ENCODE measurements at places on chromosomes 4 and X.

GRCh38 chr4:2948895-2949781, 14.1 kb downstream of the NOP14 start:
- no peak for DNase-seq

DNA sequence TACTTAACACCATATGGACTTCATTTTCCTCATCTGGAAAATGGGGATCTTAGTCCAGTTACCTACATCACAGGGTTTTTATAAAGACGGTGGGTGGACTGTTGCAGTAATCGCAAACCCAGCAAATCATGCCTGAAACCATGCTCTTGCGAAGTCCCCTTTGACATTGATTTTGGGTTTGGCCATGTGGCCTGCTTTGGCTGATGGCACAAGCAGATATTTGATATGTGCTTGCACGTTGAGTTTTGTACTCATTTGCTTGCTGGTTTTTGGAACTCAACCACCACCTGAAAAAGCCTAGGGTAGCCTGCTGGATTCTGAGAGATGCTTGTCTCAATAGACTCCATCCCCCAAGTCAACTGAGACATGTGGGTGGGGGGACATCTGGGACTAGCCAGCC, 14.4 kb upstream of the KLHL2 start:
- no peak for DNase-seq

GRCh38 chr4:30721185-30722091, 1.3 kb downstream of the PCDH7 start:
- no peak for DNase-seq

DNA sequence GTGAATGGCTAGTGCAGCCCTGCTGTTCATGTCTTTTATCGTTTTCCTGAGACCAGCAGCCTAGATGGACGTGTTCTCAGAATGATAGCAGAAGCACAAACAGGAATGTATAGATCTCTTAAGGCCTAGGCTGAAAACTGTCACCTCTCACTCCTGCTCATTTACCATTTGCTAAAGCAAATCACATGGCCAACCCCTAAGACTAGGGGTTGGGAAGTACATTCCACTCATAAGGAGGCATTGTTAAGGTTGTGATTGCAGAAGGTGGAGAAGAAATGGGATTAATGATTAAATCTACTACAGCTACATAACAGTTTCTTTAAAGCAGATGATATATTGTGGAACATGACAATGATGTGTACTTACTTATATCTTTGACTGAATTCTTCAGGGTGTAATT, 536.8 kb upstream of the FTHL17 start:
- no peak for DNase-seq

- DNase-seq = no peak
Measured at GRCh38 chr4:90215286-90215685, 88.1 kb downstream of the CCSER1 start.

DNA sequence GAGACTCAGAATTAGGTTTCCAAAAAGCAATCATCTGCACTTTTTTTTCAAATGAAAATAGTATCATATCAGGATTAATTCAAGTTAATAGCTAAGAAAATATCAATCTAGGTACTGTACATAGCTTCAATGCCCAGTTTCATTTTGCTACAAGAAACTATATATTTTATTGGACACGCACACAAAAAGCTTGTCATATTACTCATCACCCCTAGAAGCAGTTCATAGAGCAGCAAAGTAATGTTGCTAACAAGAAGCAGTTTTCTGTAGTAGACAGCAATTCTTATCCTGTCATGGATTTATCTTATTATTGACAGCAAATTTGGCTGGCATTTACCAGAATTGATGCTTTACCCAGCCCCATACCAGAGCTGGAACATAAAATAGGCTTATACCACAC, 52.3 kb upstream of the LSM6 start:
- DNase-seq = no peak

DNA sequence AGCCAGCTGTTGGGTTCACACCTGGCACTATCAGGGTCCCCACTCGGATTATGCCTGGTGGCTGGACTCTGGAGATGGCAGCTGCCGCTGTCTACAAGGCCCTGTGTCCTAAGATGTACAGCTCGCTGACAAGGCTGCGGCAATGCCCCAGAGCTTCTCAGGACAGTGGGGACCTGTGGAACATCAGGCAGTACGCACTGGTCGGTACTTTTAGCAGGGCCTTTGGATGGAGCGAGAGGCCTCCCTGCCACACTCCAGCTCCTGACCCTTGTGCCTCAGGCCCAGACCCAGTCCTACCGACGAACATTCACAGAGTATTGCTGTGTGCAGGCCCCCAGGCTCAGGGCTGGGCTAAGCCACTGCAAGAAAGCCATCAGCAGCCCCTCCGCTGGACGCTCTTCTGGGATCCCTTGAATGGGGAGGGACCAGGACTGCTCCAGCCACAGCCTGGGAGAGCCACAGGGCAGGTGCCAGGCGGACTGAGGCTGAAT, 45.7 kb upstream of the HMX1 start:
- no peak for DNase-seq

GRCh38 chr4:38803833-38804653, 548 bp downstream of the TLR1 start:
- DNase-seq = no peak

GRCh38 chrX:47502316-47503125, 19.5 kb upstream of the ZNF41 start:
- DNase-seq = no peak

DNA sequence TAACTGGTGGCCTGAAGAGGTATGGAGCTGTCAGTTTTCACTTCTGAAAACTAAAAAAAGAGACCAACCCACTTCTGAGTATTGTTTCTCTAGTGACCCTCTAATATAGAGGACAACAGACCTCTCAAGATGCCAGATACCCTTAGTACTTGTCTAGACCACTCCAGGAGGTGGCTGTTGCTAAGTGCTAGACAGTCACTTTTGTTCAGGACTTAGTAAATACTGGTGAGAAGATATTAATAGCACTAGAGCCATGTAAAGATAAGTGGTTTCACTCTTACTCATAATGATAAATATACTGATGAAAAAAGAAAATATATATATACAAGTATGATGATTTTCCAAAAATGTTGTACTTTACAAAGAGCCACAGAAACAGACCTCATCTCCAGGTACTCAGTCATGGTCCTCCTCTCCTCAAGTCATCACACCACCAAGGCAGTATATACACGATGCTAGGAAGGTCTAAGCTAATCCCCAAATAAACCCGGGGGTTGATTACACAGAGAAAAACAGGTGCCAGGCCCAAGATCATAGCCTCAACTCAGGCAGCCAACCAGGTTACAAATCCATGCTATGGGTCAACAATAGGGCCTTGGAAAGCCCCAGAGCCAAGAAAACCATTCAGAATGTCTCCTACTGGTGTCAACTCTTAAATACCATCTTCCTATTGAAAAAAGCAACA, 66.9 kb downstream of the ARHGEF9 start:
- DNase-seq = no peak

DNA sequence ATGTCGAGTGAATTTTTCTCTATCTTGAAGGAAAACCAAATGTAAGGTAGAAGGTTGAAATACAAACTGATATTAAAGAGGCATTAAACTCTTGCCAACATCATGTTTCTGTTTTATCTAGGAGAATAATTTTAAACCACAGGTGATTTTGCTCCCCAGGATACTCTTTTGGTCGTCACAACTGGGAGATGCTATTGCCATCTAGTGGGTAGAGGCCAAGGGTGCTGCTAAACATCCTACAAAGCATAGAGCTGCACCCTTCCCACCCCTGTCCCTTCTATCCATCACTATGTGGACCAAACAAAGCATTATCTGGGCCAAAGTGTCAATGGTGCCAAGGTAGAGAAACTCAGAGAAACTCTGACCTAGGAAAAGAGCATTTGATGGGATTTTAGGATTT, 154.6 kb upstream of the MAGEB2 start:
- no peak for DNase-seq

- no peak for DNase-seq
Measured at GRCh38 chr4:59457576-59457975, 1742.5 kb upstream of the ADGRL3 start.

DNA sequence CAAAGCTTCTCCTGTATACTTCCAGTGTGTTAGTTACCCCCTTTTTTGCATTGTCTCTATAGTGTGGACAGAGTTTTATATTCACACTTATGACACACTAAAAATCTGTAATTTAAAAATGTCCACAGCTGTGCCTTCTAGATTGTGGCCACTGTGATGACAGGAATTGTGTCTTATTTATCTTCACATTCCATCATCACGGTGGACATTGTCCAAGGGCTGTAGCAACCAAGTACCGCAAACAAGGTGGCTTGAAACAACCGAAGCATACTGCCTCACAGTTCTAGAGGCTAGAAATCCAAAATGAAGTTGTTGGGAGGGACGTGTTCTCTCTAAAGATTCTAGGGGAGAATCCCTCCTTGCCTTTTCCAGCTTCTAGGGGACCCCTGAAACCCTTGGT, 32.3 kb downstream of the CHRNA9 start:
- no peak for DNase-seq

- DNase-seq = no peak
Measured at GRCh38 chr4:186137196-186137794, 32.8 kb downstream of the FAM149A start.

GRCh38 chr4:78788007-78788889, 12.1 kb downstream of the BMP2K start:
- DNase-seq = no peak

GRCh38 chr4:47434931-47435330, 28.6 kb downstream of the COMMD8 start:
- DNase-seq = no peak

GRCh38 chr4:42865572-42866189, 26.8 kb upstream of the GRXCR1 start:
- no peak for DNase-seq

DNA sequence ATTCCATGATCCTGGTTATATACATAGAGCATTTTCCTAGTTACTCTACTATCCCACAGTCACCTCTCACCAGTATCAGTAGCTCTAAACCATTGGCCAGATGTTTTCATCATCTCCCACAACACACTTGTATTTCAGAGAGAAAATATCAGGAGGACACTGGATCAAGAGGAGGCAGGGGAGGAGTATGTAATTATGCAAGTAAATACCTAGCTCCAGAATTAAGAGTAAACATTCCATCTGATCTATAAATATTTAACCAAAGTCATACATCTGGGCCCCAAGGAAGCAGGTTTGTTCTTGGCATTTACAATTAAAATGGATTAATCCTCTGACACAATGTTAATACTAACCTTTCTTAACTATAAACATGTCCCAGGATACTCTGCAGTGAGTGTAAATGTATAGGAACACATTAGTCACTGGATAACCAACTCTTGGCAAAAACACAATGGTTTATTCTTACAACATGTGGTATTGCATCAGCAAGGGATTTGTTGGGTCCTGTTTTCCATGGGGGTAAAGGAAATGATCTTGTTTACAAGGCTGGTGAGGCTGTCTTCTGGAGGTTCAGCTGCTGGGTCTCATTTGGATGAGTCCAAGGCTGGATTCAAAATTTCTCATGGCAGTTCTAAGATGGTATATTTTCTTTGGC, 170.1 kb downstream of the ATG4A start:
- DNase-seq = no peak
